ENCODE measurements at places on chromosomes 7 and 10.

DNA sequence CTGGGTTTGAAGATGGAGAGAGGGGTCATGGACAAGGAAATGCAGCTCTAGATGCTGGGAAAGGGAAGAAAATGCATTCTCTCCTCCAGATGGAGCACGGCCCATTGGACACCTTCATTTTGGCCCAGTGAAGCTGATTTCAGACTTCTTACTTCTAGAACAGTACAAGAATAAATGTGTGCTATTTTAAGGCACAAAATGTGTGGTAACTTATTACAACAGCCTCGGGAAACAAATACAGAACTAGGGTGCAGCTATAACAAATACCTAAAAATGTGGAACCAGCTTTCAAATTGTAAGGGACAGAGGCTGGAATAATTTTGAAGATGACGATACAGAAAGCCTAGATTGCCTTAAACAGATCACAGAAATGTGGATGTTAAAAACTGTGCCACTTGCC, 54.1 kb downstream of the CYTH3 start:
- DNase-seq, result no peak

GRCh38 chr10:46530249-46531186, 25.9 kb downstream of the GPRIN2 start:
- no peak for DNase-seq

DNA sequence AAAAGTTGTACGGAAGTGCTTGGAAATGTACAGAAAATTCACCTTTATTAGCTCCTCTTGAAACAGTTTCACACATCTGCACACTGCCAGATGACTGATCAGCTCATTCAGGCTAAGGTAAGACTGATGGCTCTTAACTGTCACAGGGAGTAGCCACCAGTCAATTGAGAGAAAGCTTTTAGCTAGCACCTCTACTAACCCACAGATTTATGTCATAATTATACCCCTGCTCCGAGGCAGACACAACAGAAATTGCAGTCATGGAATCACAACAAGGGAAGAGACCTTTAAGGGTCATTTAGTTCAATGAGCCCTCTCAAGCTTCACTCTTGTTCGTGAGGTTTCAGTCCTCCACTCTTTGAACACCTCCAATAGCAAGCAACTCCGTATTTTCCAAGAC, 235.4 kb downstream of the TRIL start:
- DNase-seq, result no peak

DNA sequence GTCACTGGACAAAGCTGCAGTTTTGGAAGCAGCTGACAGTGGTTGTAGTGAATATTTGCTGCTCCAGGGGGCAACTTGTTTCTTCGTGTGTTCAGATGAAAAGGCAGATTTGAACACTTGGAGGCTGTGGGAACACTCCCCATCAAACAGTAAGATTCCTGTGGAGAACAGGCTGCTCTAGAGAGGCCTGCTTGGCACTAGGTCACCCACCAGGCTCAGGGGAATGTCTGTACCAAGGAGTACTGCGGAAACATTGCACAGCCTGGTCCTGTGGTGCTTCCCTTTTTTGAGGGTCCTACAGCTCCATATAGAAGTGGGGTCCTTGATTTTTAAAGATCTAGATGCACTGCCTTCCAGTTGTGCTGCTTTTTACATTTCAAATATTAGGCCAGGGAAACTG, 97.5 kb downstream of the CXCL12 start:
- no peak for DNase-seq

DNA sequence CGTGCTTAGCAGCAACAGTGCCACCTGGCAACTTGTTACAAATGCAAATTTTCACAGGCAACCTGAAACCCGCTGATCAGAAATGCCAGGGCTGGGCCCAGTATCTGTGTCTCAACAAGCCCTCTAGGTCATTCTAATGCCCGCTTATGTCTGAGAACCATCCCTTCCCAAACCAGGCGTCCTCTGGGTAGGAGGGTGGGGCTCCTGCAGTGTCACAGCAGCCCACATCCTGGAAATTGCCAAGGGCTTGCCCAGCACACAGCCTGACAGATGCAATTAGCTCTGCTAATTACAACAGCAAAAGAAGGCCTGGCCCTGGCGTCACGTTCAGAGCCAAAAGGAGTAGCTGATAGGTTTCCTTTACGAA, 15.9 kb downstream of the ITPRIP start:
- DNase-seq, result no peak

- DNase-seq, result peak; percentile 16
Measured at GRCh38 chr7:466465-467191, 53.0 kb downstream of the PDGFA start.

GRCh38 chr10:50605269-50605950, 18.3 kb downstream of the SGMS1 start:
- DNase-seq, result no peak

DNA sequence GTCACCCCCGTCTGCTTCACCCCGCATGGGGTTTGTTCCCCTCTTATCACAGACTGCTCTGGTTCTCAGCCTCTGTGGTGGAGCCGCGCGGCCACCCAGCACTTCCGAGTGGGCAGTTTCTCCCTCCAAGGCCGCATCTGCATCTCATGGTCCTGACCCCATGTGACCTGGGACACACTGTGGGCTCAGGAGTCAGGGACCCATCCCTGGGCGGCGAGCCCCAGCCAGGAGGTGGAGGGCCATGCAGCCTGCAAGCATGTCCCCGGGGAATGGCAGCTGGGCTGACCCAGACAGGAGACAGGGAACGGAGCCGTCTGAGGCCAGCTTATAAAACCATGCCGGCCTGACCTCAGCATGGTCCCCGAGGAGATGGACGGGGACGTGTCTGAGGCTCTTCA, 25.2 kb upstream of the TTYH3 start:
- DNase-seq, result no peak

- DNase-seq, result no peak
Measured at GRCh38 chr7:4000934-4001333, 681.2 kb upstream of the FOXK1 start.

- DNase-seq, result no peak
Measured at GRCh38 chr7:26958834-26959233, 94.4 kb upstream of the SKAP2 start.

DNA sequence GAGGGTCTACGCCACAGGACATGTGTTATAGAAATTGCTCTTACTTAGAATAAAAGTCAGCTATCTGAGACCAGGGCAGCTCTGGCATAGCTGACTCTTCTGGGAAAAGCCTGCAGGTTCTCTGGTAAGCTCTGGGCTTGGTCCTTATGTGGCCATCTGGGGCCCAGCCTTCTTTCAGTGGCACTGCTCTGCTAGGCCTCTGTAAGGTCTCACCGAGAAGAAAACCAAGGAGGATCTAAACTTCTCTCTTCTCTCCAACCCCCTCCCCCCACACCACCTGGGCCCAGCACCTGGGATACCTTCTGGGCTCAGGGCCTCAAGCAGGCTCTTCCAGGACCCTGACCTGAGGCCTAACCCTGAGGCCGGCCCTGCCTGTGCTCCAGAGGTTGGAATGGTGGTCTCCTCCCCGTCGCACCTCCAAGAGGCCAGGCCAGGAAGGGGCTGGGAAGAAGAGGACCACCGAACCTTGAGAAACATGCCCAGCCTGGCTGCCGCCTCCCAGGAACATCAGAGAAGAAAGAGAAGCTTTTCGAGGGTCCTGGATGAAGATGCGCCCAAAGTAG, 323.6 kb downstream of the GFRA1 start:
- DNase-seq, result no peak

GRCh38 chr10:20966426-20966825, 69.3 kb upstream of the NEBL start:
- DNase-seq, result no peak

- DNase-seq, result no peak
Measured at GRCh38 chr7:135425036-135425435, 84.9 kb downstream of the CNOT4 start.

- no peak for DNase-seq
Measured at GRCh38 chr7:140909476-140910161, 15.1 kb downstream of the BRAF start.

DNA sequence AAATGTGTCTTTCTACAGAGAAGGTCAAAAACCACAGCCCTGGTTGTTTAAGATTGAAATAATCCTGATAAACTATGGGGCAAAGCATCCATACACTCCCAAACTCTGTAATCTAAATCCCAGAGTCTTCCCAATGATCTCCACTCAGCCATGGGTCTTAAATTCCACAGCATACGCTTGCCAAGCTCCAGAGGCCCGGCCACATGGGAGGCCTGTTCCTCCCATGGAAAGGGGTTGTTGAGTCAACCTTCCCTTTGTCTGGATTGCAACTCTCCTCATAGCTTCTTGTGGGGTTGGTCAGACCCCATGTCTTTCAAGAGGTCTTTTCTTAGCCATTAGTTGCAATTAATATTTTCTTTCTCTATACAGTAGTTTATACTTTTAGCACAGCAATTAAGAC, 718 bp upstream of the STEAP4 start:
- no peak for DNase-seq

DNA sequence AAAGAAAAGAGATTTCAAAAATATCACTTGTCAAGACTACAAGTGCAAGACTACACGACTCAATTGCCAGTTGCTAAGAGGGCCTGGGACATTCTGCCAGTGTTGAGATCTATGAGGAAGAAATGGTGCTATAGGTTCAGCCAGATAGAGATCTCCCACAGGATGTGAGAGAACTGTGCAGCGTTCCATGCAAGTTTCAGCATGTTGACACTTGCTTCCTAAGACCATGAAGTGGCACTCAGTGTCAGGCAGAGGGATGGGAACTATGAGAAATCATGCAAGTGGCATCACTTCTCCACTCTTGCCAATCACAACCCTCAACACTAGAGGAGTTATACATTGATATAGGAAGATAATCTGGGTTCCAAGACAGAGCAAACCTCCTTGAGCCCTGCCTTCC, 210.3 kb downstream of the CHRM2 start:
- no peak for DNase-seq

GRCh38 chr7:158076215-158076614, 511.4 kb downstream of the PTPRN2 start:
- no peak for DNase-seq

DNA sequence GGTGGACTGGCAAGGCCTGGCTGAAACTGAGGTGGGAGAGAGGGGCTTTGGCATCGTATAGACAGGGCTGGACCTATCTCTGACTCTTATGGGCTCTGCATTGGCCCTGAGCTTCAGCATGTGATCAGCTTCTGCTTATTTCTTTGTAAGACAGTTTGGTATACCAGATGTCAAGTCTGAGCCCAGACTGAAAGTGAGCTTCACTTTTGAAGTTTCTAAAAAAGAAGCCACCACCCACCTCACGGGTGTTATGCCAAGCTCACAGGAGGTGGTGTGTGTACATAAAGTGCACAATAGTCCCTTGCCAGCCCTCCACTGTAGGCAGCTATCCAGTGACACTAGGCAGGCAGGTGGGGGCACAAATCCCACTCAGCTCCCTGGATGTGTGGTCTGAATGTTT, 68.7 kb upstream of the SEPHS1 start:
- no peak for DNase-seq

GRCh38 chr7:86768967-86769760, 125.5 kb downstream of the GRM3 start:
- DNase-seq, result no peak

GRCh38 chr7:1752111-1752510, 82.0 kb downstream of the ELFN1 start:
- no peak for DNase-seq

DNA sequence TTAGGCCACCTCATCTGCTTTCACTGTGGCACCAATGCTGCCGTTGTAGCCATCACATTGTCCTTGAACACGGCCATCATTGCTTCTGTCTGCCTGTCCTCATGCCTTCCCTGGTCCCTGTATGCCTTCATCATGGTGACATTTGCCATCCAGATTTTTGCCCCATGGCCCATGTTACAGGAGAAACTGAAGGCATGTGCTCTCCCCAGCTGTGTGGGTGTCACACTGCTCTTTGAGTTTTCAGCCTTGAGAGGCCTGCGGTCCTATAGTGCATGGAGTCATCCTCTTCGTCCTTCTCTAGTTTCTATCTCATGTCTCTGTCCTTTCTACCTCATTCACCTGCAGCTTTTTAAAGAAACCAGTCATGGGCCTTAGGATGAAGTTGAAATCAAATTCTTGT, 6.2 kb upstream of the SLC26A3 start:
- DNase-seq, result no peak

- no peak for DNase-seq
Measured at GRCh38 chr7:39911167-39911566, 38.9 kb upstream of the CDK13 start.

- no peak for DNase-seq
Measured at GRCh38 chr7:27689591-27690164, 27.0 kb upstream of the HIBADH start.

GRCh38 chr10:15743443-15743842, 23.7 kb upstream of the ITGA8 start:
- DNase-seq, result no peak

DNA sequence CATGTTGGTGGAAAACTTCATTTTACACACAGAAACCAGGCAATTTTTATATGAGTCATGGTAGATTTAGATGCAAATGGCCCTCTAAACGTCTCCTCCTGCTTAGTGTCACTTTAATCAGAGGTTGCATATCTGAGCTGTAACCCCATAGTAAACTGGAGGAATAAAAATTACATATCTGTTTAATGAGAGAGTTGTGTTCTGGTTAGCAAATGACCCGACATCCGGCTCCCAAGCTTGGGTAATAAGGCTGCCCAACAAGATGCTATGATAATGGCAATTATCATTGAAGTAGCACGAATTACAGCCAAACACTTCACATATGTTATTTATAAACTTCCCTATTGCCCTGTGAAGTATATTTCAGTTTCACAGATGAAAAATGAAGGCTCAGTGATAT, 10.6 kb upstream of the ADAM12 start:
- no peak for DNase-seq

- DNase-seq, result no peak
Measured at GRCh38 chr7:30172451-30172850, 37.7 kb downstream of the MTURN start.

- DNase-seq, result no peak
Measured at GRCh38 chr7:27453702-27454405, 208.8 kb downstream of the HIBADH start.

GRCh38 chr7:20299647-20300312, 30.9 kb upstream of the ITGB8 start:
- no peak for DNase-seq

GRCh38 chr10:127935071-127935561, 28.2 kb downstream of the PTPRE start:
- no peak for DNase-seq

DNA sequence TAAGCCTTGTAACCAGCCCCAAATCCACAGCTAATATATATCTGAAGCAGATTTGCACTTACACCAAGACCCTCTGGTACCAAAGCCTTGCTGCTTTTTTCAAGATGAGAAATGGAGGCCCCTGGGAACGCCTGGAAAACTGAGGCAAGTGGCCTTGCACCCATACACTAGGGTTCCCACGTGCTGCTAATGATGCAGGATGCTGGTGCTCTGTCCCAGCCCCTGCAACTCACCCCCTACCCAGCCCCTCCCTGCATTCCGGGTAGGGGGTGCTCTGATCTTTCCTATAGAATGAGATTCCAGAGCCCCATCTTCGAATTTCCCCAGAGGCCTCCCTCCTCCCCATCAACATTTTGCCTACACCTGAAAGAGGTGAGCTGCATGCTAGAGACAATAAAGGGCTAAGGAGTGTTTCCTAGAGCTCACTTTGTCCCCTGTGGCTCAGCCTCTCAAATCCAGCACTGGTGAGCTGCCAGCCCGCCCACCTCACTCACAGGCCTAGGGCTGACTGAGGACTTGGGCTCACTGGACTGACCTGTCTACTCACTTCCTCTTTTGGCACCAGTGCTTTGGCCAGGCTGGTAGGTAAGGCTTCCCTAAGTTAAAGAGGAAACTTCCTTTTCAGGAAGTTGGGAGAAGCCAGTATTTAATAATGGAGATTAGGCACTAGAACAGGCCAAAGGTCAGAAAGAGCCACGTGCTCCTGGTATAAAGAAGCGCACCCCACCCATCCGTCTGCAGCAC, 9.8 kb downstream of the RBP4 start:
- no peak for DNase-seq
